ENCODE measurements at places on chromosomes 3 and 15. TPM values are rescaled to one million over a fixed set of nuclear protein-coding genes. Genes with fewer than 3 reads are reported as not detected.

GRCh38 chr3:56980798-56981390 lies 79.6 kb upstream of the SPATA12 start:
- no peak for DNase-seq
- H3K27ac ChIP-seq: no peak overlapping the region
- H3K27me3 ChIP-seq: no peaks in the 10 kb centered on the region
- peaks cover 5% of the 10 kb centered on the region for H3K4me1 ChIP-seq
- no peak overlapping the region for H3K4me3 ChIP-seq
- no peaks in the 10 kb centered on the region for H3K36me3 ChIP-seq

GRCh38 chr15:35458176-35458856 lies 87.6 kb downstream of the DPH6 start:
- DNase-seq: no peak
- H3K27ac ChIP-seq: no peak overlapping the region
- no peaks in the 10 kb centered on the region for H3K27me3 ChIP-seq
- no peaks in the 10 kb centered on the region for H3K36me3 ChIP-seq
- H3K4me1 ChIP-seq: no peaks in the 10 kb centered on the region
- H3K4me3 ChIP-seq: no peak overlapping the region

GRCh38 chr15:80052597-80053304 lies 6.7 kb upstream of the ZFAND6 start:
- no peaks in the 10 kb centered on the region for H3K4me1 ChIP-seq
- DNase-seq: no peak
- no peaks in the 10 kb centered on the region for H3K36me3 ChIP-seq
- no peak overlapping the region for H3K27ac ChIP-seq
- no peak overlapping the region for H3K4me3 ChIP-seq

DNA sequence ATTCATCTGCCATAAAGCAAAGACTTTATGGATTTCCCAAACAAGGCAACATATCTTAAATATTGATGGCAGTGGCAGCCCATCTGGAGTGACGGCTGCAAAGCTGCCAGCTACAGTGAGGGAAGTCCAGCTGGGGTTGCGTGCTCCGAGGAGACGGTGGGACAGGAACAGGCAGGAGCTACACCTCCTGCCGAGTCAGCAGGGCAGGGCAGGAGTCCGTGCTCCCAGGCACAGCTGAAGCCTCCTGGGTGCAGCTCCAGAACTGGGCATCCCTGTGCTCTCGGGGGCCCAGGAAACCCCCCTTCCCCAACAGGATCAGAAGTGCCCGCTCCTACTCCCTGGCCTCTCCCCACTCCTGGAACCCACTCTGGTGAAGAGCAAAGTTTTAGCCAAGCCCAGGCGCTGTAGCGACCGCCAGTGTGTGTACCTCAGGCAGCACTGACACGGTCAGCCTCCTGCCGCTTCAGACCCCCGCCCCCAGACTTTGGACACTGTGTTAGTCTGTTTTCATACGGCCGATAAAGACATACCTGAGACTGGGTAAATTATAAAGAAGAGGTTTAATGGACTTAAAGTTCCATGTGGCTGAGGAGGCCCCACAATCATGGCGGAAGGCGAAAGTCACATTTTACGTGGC lies 556.4 kb upstream of the CCDC54 start:
- no peak overlapping the region for H3K27ac ChIP-seq
- no peaks in the 10 kb centered on the region for H3K36me3 ChIP-seq
- no peaks in the 10 kb centered on the region for H3K4me1 ChIP-seq
- DNase-seq: no peak
- no peaks in the 10 kb centered on the region for H3K27me3 ChIP-seq

- H3K27me3 ChIP-seq: no peaks in the 10 kb centered on the region
- H3K27ac ChIP-seq: no peak overlapping the region
- H3K4me3 ChIP-seq: no peak overlapping the region
- H3K4me1 ChIP-seq: no peaks in the 10 kb centered on the region
- no peaks in the 10 kb centered on the region for H3K36me3 ChIP-seq
- no peak for DNase-seq
Observed at GRCh38 chr3:168883145-168883544, 780.4 kb downstream of the MECOM start.

- H3K27ac ChIP-seq: no peak overlapping the region
- DNase-seq: no peak
- H3K36me3 ChIP-seq: no peaks in the 10 kb centered on the region
Observed at GRCh38 chr15:40054855-40055575, 16.0 kb upstream of the SRP14 start.

DNA sequence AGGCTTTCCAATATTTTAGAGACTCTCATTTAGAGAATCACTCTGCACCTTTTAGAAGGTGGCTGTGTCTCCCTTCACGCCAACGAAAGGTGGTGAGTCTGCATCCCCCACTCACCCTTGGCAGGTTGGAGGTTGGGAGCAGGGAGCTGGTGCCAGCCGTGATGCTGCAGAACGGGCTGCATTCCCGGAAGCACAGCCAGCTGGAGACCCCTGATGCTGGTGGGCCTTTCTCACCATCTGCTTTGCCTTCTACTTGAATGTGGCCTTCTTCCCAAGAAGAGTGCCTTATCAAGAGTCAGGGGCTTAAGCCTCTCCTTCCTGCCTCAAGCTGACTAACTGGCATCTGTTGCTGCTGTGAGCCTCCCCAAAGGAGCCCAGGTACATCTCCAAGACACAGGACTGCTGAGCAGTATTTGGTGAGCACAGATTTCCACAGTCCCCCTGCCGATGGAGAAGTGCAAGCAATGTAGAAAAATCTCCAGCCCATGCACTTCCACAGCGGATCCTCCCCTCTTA lies 17.7 kb upstream of the HEG1 start:
- no peaks in the 10 kb centered on the region for H3K36me3 ChIP-seq
- H3K4me3 ChIP-seq: no peak overlapping the region
- DNase-seq: no peak
- H3K27ac ChIP-seq: no peak overlapping the region
- H3K4me1 ChIP-seq: peaks cover 7% of the 10 kb centered on the region
- H3K27me3 ChIP-seq: no peaks in the 10 kb centered on the region

GRCh38 chr3:57158325-57158724 lies 6.8 kb downstream of the IL17RD start:
- H3K4me1 ChIP-seq: peaks cover 7% of the 10 kb centered on the region
- no peaks in the 10 kb centered on the region for H3K36me3 ChIP-seq
- no peak for DNase-seq
- peaks cover 28% of the 10 kb centered on the region for H3K27me3 ChIP-seq
- no peak overlapping the region for H3K27ac ChIP-seq
- no peak overlapping the region for H3K4me3 ChIP-seq

- H3K27me3 ChIP-seq: no peaks in the 10 kb centered on the region
- no peak overlapping the region for H3K4me3 ChIP-seq
- H3K27ac ChIP-seq: no peak overlapping the region
- no peak for DNase-seq
Observed at GRCh38 chr3:123524981-123525380, 59.9 kb downstream of the HACD2 start.

DNA sequence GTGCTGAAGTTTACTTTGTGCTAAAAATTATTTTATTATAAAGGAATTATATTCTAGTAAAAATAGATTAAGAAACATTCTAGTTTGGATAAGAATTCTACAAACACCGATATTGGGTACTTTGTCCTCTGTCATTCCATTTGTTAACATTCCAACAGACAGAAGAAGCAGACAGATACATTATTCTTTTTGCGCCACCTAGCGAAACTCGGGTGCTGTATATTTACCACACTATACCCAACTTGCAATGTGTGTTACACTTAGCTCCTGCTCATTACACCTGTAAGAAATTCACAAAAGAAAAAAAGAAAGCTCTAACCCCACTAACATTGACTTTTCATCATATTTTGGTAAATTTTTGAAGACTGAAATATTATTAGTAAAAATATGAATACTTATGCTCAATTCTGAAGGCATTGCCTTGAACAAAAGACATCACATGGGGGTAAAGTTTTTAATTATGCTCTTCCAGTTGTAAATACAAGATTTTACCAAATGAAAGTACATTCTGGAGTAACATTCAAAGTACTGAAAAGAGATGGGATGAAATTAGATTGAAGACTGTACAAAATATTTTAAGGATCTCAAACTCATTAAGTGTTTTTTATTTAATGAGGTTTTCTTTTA lies 136.5 kb upstream of the MLF1 start:
- no peaks in the 10 kb centered on the region for H3K36me3 ChIP-seq
- H3K4me3 ChIP-seq: no peak overlapping the region
- H3K27me3 ChIP-seq: no peaks in the 10 kb centered on the region

GRCh38 chr15:80419546-80419945 lies 15.4 kb downstream of the ARNT2 start:
- no peak overlapping the region for H3K4me3 ChIP-seq
- peaks cover 16% of the 10 kb centered on the region for H3K27me3 ChIP-seq
- H3K36me3 ChIP-seq: no peaks in the 10 kb centered on the region
- H3K27ac ChIP-seq: no peak overlapping the region
- no peak for DNase-seq

DNA sequence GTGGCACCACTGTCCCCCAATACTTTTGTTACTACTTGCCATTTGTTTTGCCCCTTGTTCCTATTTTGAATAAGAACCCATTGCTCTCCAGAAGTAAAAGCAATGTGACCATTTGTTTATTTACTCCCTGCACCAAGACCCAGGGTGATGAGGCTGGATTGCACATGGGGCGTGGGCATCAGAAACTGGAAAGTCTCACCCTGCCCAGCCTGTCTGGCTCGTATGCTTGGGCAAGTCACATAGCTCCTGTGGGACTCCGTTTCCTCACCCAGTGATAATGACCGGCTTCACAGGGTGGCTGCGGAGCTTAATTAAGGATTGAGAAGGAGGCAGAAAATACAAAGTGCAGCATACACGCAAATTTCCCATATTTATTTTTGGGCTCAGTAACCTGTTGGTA lies 167.7 kb upstream of the ICE2 start:
- no peak overlapping the region for H3K4me3 ChIP-seq
- no peak overlapping the region for H3K27ac ChIP-seq
- H3K36me3 ChIP-seq: no peaks in the 10 kb centered on the region
- H3K4me1 ChIP-seq: peaks cover 23% of the 10 kb centered on the region
- DNase-seq: no peak
- H3K27me3 ChIP-seq: no peaks in the 10 kb centered on the region

- H3K27ac ChIP-seq: no peak overlapping the region
- H3K36me3 ChIP-seq: no peaks in the 10 kb centered on the region
- H3K4me1 ChIP-seq: peaks cover 5% of the 10 kb centered on the region
- H3K27me3 ChIP-seq: no peaks in the 10 kb centered on the region
- no peak overlapping the region for H3K4me3 ChIP-seq
Observed at GRCh38 chr3:53820756-53821580, 25.3 kb downstream of the CHDH start.

DNA sequence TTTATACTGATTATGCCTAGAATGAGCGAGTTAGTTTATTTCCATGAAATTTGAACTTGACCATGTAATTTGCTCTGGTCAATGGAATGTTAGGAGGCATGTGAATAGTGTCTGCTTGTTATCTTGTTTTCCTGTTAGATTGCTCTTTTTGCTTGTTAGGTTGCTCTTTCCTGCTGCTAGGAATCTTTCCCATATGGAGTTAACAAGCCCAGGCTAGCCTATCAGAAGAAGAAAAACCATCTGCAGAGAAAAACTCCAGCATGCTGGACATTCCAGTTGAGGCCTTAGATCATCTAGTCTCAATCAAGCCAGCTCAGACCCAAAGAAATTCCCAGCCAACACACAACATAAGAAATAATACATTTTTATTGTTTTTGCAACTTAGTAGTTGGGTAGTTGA lies 470.2 kb upstream of the AGTR1 start:
- H3K36me3 ChIP-seq: no peaks in the 10 kb centered on the region
- no peak overlapping the region for H3K27ac ChIP-seq
- H3K27me3 ChIP-seq: no peaks in the 10 kb centered on the region

- H3K4me3 ChIP-seq: no peak overlapping the region
- no peaks in the 10 kb centered on the region for H3K4me1 ChIP-seq
- no peak for DNase-seq
- no peak overlapping the region for H3K27ac ChIP-seq
- no peaks in the 10 kb centered on the region for H3K27me3 ChIP-seq
- H3K36me3 ChIP-seq: no peaks in the 10 kb centered on the region
Observed at GRCh38 chr3:81864272-81864671, 102.8 kb upstream of the GBE1 start.

DNA sequence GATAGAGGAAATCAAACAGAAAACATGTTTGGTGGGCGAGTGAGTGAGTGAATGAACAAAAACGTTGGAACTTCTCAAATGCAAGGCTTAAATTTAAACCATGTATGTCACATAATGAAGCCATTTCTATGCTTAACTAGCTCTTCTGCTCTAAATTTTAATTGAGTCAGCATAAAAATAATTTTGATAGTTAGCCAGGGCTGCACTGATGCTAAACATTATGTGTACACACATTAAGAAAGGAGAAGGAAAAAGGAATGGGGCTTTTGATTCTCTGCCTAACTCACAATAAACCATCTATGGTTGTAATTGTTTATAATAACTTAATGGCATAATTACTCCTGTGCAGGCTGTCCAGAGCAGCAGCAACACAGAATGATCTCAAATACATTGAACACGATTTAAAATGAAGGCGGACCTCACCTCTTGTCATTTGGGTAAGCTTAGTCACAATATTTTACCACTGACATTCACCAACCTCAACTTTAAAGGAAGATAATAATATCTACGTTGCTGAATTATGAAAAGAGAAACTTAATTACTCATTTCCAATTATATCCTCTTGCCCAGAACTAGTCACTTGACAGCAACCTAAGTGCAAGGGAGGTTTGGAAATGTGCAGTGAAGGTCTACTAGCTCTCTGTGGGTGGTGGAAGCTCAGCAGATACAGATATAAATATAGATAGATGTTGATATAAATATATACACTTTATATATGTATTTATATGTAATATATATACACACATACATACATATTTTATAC lies 318.4 kb upstream of the TRIM42 start:
- no peak overlapping the region for H3K27ac ChIP-seq
- H3K4me1 ChIP-seq: no peaks in the 10 kb centered on the region
- DNase-seq: no peak
- H3K36me3 ChIP-seq: no peaks in the 10 kb centered on the region
- H3K27me3 ChIP-seq: no peaks in the 10 kb centered on the region

- peak; percentile 9 for DNase-seq
- H3K36me3 ChIP-seq: no peaks in the 10 kb centered on the region
- H3K27me3 ChIP-seq: peaks cover 60% of the 10 kb centered on the region
- H3K4me3 ChIP-seq: peak overlapping the region; percentile 30
- no peak overlapping the region for H3K27ac ChIP-seq
Observed at GRCh38 chr15:29821416-29822099, 710 bp downstream of the TJP1 start.

GRCh38 chr3:93904568-93904967 lies 69.1 kb downstream of the PROS1 start:
- no peak overlapping the region for H3K4me3 ChIP-seq
- no peak for DNase-seq
- no peaks in the 10 kb centered on the region for H3K36me3 ChIP-seq
- no peaks in the 10 kb centered on the region for H3K27me3 ChIP-seq

- DNase-seq: no peak
- H3K4me3 ChIP-seq: no peak overlapping the region
- H3K36me3 ChIP-seq: no peaks in the 10 kb centered on the region
Observed at GRCh38 chr15:41594801-41595746, 36.1 kb downstream of the TYRO3 start.

The C3orf33 gene
- total RNA-seq: 2.4 TPM

The TGM4 gene
- total RNA-seq: not detected

The POPDC2 gene
- 2.6 TPM for total RNA-seq

The CPN2 gene
- total RNA-seq: not detected

The GOLGA6L4 gene
- 2.9 TPM for total RNA-seq

The OR5K2 gene
- total RNA-seq: not detected

The KLHDC8B gene
- 1.2 TPM for total RNA-seq

The CCDC191 gene
- total RNA-seq: 3.7 TPM

The KIF23 gene
- 1.1 TPM for total RNA-seq

The TM4SF1 gene
- total RNA-seq: not detected

The SATB1 gene
- total RNA-seq: 390 TPM

The CHST13 gene
- not detected for total RNA-seq

The RBM15B gene
- total RNA-seq: 29.2 TPM
